ENCODE measurements at places on chromosomes 1 and 21.

DNA sequence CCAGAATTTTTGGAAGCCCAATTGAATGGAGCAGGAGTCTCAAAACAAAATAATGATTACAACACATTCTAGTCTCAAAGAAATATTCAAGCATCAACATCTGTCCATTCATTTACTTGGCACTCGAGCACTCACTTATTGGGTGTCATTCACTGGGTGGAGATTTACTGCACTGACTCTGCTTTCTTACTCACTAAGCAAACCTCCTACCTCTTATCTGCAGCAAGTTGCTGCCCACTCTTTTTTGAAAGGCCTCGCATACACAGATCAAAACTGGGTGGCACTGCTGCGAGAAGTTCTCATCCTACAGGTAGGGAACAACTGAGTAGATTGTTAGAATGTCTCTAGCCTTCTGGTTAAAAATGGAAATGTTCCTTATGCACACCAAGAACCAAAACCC is 18.0 kb downstream of the RHBDL2 start:
- no peak for DNase-seq

DNA sequence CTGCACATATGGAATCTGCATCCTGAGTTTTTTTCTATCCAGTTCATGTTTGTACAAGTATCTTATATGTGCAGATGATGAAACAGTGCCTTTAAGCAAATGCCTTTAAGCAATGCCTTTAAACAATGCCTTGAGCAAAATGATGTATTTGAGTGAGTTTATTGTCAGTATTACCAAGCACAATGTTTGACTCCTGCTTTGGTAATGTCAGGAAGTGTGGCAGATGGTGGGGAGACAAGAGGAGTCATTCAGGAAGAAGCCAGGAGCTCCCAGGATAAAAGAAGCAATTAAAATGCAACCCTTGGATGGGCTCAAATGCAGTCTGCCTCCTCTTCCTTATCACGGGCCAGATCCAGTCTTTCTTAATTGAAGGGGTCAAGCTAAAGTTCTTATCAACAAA is 108.7 kb upstream of the KCNJ15 start:
- DNase-seq: no peak

DNA sequence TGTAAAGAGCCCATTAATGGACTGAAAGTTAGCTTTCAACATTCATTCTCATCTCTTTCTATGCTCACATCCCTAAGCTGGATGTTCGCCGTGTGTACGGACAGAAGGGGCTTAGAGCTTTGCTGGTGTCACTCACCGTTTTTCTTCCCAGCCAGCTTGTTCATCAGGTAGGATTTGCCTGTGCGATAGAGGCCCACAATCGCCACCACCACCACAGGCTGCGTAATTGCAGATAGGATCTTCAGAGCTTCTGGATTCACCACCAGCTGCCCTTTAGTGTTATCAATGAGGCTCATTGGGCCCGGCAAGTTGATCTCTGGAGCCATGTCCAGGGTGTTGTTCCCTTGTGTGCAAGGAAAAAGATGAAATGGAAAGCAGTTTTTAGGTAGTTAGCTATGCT is 4.3 kb downstream of the GBP2 start:
- DNase-seq: no peak

GRCh38 chr1:2148691-2149090 is 45.9 kb downstream of the FAAP20 start:
- DNase-seq: no peak

- no peak for DNase-seq
Observed at GRCh38 chr1:235767795-235768194, 98.9 kb downstream of the LYST start.

DNA sequence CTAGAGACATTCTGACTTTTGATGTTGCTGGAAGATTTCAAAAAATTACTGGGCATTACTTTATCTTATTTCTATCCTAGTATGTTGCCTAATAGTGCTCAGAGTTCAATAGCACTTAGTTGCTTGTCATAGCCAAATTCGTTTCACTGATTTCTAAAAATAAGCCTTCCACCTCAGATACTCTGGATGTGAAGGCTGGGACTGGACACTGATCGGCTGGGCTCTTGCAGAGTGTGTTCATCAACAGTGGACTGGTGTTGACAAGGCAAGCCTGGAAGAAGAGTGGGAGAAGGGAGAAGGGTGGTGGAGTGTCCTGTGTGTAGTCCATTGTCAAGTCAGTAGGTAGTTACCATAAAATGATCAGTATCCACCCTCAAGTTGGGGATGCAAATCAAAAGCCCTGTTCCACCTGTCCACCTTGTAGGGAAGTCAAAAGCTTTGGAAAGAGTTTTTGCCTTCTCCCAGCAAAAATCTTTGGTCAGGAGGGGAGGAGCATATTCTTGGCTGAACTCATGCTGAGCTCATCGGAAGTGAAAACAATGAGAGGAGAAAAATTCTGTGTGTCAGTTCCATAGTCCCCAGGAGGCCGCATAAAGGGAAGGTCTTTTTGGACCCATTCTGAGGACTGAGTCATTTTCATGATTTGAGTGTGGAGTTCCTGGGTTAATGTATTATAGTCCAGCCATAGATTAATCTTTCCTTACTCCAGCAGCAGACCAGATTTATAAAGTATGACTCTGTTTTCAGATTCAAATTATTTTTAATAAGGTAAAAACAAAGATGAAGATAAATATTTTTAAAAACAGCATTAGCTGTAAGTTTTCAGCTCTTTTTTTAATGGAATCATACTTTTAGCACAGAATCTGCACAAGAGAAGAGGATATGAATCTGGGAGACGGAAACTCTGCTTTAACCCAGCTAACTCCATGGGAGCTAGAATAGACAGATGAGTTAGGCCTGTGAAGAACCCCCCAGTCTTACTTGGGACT is 99.5 kb upstream of the BMP8A start:
- DNase-seq: no peak

- DNase-seq: no peak
Observed at GRCh38 chr1:117985239-117985638, 55.7 kb downstream of the WDR3 start.

- DNase-seq: no peak
Observed at GRCh38 chr1:160226623-160227022, 21.4 kb downstream of the PEA15 start.

- DNase-seq: no peak
Observed at GRCh38 chr1:154344977-154345837, 19.9 kb downstream of the ATP8B2 start.

GRCh38 chr1:91697416-91697815 is 188.5 kb downstream of the TGFBR3 start:
- DNase-seq: no peak

- no peak for DNase-seq
Observed at GRCh38 chr1:151142411-151143056, 3.9 kb downstream of the SEMA6C start.

DNA sequence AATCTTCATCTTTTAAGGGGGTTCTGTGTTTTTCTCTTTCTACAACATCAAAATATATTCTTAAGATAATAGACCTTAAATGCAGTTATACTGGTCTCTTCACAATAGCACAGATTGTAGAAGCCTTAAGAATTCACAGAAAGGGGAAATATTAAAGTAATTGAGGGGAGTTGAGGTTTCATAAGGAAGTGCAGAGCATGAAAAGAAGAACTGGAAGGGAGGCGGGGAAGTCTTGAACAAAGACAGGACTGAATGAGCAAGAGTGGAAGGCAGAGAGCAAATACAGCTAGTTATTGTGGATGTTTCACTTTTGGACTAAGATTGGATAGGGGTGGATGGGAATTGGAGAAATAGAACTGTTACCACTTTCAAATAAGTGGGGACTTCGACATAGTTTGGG is 67.7 kb downstream of the PTGER3 start:
- DNase-seq: no peak

GRCh38 chr1:35364741-35365140 is 96.2 kb downstream of the ZMYM4 start:
- DNase-seq: no peak

- DNase-seq: peak; percentile 53
Observed at GRCh38 chr21:45549626-45550463, 7.6 kb upstream of the SLC19A1 start.

GRCh38 chr1:87977145-87977544 is 648.5 kb downstream of the LMO4 start:
- DNase-seq: no peak

- no peak for DNase-seq
Observed at GRCh38 chr1:230596306-230596705, 46.0 kb upstream of the COG2 start.

DNA sequence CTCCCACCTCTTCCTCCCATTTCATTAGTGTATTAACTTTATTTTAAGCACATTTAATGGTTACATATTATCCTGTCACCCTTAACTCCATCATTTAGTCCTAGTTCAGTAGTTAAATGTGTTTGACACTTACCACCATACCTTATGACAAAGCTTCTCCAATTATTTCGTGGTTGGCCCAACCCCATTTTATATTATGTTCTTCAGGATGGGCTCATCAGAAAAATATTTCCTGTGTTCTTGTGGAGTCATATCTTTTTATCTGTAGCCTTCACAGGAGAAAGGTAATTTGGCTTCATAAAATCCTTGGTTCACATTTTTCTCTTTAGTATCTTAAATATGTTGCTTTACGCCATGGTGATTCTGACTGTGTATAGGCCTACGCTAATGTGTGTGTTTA is 142.3 kb upstream of the COL6A1 start:
- no peak for DNase-seq
